ENCODE measurements at places on chromosomes 7 and 10.

- DNase-seq, result no peak
Measured at GRCh38 chr10:30343962-30344361, 5.1 kb downstream of the MTPAP start.

DNA sequence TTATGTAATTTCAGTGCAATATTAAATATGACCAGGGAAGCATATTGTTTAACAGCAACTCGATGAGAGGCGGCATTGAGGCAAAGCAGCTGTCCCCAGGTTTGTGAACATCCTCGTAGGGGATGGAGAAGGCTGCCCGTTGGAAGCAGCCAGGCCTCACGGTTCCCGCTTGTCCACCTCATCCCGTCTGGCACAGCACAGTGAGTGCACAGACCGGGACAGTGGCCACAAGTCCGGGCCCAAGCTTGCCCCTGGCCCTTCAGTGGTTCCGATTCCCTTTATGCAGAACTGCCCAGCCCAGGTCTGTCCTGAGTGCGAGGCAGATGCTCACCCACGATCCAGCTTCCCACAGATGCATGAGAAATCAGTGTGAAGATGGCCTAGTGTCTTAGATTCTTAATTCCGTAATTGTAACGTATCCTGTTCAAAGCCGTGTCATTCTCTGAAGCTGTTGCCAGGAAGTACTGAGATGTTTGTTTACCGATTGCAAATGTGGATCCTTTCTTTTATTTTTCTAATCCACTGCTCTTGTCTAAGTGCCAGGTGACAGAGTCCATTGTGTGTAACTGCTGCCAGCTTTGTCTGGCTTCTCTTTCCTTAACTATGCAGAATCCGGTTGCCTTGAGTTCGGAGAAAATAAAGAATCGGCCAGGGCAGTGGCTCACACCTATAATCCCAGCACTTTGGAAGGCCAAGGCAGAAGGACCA is 35.5 kb downstream of the PFKP start:
- DNase-seq, result no peak

- no peak for DNase-seq
Measured at GRCh38 chr7:2622869-2623697, 8.7 kb upstream of the TTYH3 start.

GRCh38 chr10:108757946-108758345 is 1165.4 kb downstream of the XPNPEP1 start:
- DNase-seq, result no peak

DNA sequence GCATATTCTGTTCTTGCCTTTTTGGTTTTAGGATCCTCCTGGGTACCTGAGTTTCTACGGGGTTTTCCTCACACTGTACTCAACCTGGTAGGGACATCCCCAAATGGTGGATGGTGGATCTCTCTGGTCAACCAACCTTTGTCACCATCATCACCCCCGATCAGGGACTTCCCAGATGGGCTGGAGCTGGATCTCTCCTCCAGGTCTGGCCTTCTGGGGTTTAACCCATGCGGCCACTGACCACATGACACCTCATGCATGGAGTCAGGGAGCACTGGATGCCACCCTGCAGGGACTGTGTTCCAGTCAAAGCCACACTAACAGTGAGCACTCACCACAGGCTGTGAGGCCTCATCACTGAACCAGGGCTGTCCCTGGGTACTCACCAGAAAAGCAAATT is 80.0 kb downstream of the CELF2 start:
- no peak for DNase-seq

DNA sequence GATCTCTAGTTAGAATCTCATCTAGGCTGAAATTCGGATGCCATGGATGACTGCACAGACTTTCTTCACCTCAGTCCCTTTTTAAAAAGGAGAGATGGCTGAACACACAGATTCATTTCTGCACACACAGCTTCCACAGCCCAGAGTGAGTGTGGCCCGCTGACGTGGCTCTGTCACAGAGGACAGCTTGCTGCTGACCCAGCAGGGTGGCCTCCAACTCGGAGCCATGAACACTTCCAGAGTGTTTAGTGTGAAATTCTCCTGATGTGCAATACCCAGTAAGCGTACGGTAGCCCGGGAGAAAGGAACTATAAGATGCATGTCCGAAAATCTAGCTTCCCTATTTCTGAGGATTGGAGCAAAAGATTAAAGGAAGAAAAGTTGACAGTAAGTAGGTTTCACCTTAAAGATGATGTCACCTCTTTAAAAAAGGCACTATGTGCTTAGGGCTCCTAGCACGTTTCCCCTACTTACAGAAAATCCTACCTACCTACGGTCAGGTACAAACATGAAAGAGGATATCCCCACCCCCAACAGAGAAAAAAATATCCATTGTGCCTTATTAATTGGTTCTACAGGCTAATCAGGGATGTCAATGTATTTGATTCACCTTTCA is 162.2 kb downstream of the RAPGEF5 start:
- DNase-seq, result no peak

DNA sequence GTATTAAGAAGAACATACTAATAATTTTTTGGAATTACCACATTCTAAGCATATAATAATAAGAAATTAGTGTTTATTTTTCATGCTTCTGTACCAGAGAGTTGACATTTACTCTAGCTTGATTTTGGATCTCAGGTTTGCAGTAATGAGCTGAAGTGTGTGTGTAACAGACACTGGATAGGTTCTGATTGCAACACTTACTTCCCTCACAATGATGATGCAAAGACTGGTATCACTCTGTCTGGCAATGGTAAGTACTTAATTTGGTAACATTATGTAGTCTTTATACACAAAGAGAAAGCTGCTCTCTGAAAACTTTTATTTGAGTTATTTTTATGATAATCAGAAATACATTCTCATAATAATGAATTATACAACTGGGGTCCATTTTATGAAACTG is 54.1 kb downstream of the SRI start:
- DNase-seq, result no peak

DNA sequence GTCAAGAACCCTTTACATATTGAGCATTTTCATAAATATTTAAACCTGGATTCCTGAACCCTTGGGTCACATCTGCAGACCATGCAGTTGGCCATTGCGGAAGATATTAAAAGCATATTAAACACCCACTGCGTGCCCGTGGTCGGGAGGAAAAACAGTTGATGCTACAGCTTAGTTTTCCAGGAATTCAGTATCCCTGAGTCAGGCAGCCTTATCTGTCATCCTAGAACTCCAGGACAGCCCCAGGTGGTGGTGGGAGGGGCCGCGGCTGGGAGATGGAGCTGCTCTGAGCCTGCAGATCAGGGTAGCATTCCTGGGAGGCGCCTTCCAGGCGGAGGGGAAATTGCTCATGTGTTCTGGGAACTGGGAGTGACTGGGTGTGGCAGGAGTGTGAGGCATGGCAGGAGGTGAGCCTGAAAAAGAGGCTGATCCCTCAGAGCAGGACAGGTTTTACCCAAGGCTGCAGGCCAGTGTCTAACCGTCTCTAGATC is 222.9 kb upstream of the SH2B2 start:
- DNase-seq, result peak; percentile 80

DNA sequence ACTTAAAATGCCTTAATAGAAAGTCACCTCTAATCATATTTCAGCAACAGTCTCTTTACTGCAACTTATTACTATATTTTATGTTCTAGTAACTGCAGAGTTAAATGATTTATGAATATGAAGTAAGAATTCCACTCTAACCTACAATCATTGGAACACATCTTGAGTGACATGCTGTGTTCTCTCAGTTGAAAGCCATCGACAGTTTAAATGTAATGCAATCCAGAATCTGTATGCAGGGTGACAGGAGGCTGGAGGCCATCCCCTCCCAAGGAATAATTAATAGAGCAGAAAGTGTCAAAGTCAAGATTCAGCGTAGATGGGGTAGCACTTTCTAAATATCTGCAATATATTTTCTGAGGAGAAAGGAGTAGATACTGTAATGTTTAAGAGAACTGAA is 590.3 kb upstream of the SORCS1 start:
- no peak for DNase-seq

DNA sequence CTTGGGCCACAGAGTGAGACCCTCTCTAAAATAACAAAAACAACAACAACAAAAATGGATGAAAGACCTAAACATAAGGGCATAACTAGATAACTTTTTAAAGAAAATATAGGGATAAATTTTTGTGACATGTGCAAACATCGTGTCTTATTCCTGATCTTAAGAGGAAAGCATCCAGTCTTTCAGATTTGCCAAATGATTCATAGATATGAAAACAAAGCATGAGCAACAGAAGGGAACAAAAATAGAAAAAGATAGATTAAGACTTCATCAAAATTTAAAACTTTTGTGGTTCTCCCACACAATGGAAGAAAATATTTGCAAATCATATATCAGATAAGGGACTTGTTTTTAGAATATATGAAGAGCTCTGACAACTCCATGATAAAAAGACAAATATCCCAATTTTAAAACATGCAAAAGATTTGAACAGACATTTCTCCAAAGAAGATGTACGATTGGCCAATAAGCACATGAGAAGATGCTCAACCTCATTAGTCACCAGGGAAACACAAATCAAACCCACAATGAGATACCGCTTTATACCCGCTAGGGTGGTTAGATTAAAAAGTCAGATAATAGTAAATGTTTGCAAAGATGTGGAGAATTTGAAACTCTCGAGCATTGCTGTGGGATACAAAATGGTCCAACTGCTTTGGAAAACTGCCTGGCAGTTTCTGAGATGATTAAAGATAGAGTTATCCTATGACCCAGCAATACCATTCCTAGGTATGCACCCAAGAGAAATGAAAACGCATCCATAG is 20.3 kb downstream of the PPIF start:
- DNase-seq, result no peak

- DNase-seq, result no peak
Measured at GRCh38 chr10:130542761-130543160, 406.6 kb downstream of the GLRX3 start.

- DNase-seq, result no peak
Measured at GRCh38 chr10:89476150-89476549, 59.2 kb downstream of the SLC16A12 start.

DNA sequence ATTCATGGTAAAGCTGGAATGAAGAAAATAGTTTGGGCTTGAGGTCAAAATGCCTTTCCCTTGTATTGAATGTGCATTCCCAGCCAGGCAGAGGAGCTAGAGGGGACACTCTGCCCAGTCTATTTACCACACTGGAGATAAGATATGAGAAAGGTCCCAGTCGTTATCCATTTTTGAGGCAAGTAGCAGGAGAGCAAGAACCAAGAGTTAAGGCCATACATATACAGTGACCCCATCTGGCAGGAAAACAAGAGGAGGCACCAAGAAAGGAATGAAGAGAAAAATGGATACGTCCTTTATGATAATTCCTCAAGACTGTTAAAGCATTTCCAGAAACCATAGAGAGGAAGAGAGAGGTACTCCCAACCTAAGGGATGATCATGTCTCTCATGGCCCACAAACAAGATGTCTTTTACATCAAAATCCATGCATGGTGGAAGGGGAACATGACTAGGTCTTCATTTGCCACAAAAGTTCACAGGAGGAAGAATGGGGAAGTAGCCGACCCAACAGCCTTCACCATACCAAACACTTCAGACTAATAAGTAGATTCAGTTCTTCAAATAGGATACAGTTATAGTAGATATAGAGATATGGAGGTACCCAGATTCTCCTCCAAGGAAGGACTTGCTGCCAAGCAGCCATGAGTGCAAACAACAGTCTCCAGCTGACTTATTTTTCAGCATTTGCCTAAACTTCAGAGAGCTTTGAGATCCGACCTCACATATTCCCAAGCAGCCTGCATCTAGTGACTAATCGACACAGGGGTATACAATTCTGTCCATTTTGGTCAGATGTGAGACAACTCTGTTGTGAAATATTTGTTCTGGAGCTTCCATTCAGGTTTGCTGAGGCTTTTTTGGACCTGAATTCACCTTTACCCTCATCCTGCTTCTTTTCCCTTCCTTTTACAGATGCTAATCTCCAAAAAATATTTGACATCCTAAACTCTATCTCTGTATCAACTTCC is 61.1 kb upstream of the CCDC71L start:
- DNase-seq, result no peak

GRCh38 chr7:116443101-116443523 is 56.4 kb upstream of the CAV2 start:
- DNase-seq, result peak; percentile 97

DNA sequence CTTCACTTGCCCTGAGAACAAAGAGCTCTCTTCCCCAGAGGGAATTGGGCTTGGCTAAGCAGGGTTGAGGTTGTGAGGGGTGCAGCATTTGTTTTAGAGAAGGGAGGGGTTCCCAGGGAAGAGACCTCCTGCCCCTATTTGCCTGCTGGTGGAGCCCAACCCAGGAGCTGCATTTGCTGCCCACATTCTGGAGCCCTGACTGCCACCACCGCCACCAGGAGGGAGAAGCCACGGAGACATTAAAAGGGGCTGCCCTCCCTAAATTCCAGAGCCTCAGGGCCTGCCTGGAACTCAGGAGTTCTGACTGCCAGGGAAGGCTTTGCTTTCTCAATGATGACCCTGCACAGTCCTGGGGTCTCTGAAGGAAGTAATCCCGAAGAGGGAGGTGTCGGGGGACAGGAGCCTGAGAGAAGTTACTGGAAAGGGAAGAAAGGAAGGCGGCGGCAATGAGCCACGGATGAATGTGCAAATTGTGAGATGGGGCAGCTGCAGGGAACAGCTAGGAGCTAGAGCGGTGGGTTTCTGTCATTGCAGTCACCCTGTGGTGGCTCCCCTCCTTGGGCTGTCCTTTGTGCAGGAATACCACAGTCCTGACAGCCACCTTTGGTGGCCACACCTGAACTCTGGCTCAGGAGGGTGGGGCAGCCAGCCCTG is 51.3 kb downstream of the NEURL1 start:
- no peak for DNase-seq

DNA sequence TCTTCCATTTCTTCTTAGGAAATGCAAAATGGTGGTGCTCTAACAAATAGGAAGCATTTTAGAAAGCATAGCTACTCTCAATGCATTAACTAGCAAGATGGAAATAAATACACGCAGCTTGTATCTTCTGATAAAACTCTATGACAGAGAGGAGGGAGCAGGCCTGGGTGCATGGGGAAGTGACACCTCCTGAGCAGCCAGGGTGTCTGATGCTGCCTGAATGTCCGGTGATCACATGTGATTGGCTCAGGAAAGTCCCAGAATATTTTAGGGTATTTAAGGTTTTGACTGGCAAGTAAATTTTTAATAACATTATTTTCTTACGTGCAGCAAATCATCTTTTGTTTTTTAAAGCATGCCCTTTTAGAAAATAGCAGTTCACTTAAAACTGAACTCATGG is 261.0 kb upstream of the KLF6 start:
- no peak for DNase-seq

DNA sequence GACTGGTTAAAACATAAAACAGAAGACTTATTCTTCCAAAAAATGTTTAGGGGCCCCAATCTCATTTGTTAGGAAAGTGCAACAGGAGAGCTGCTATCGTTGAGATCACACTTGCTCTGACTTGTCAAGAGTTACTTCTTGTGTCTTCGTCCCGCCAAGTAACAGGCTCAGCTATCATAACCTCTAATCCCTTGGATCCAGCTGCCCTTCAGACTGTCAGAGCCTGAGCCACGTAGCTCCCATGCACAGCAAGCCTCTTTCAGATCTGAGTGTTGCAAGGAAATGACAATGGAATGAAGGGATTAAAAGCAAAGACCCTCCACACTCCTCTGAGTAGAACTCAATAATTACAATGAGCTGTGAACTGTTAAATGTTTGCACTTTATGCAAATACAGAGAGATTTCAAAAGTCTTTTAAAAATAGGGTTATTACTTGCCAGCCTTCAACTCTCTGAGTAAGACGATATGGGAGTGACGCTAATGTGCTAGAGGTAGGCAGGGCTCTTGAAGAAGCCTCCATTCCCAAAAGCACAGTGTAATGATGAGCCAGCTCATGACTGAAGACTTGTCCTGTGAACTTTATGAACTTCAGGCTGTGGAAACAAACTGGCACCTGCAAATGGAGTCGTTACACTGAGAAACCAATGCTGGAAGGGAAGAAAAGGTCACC is 28.4 kb upstream of the CDK13 start:
- no peak for DNase-seq

- no peak for DNase-seq
Measured at GRCh38 chr10:77179015-77179695, 458.5 kb downstream of the KCNMA1 start.

GRCh38 chr10:103855852-103856796 is 748 bp upstream of the SH3PXD2A start:
- DNase-seq, result no peak
